ENCODE measurements at places on chromosomes 6 and 20.

DNA sequence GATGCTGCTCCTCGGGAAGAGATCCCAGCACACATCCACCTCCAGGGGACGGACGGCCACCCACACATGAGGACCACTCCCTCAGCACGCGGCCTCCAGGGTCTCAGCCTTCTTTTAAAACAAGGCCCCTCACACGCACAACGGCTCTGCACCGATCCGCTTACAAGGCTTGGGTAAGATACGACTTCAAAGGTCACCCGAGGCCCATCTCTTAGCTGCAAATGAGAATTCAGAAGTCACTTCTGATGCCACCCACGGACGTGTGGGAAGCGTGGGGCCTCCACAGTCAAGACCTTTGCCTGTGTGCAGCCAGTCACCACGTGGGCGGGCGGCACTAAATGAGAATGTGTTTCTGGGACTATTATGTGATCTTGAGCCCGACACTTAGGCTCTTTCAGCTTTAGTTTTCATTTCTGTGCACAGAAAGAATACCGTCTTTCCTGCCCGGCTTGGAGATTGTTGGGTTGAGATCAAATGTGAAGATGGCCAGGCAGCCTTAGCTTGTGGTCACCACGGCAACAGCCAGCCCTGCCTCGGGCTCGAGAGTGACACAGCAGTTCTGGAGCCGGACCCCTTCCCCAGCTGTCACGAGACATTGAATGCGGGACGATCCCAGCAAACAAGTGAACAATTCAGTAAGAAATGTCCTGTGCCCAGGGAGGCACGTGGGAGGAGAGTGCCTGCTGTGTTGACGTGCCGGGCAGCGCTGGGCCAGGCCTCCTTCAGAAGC lies 91.6 kb downstream of the RAMACL start:
- DNase-seq, result no peak

DNA sequence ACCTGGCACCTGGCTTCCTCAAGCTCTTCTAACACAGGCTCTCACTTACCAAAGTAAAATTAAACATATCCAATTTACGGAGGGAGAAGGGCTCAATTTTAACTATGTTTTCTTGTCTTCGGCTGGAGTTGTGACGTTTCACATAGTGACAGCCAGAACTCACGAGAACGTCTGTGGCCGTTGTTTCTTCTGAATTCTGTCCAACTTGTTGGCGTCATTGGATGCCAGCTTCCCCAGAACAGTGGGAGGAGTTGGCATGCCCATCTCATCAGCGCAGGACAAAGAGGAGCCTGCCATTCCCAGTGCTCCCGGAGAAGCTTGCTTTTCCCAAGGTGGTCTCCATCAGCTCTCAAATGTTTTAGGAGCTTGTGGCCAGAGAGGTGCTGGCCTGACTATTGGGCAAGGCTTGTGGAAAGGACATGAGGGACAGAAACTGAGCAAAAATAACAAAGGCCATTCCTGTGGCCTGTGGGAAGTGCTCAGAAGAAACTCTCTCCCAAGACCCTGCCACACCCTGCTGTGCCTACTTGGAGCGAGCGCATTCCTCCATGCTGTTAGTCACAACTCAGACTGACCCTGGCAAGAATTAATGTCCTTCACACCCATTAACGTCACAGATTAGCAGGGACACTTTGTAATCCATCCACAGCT lies 265.4 kb upstream of the CDH4 start:
- no peak for DNase-seq

DNA sequence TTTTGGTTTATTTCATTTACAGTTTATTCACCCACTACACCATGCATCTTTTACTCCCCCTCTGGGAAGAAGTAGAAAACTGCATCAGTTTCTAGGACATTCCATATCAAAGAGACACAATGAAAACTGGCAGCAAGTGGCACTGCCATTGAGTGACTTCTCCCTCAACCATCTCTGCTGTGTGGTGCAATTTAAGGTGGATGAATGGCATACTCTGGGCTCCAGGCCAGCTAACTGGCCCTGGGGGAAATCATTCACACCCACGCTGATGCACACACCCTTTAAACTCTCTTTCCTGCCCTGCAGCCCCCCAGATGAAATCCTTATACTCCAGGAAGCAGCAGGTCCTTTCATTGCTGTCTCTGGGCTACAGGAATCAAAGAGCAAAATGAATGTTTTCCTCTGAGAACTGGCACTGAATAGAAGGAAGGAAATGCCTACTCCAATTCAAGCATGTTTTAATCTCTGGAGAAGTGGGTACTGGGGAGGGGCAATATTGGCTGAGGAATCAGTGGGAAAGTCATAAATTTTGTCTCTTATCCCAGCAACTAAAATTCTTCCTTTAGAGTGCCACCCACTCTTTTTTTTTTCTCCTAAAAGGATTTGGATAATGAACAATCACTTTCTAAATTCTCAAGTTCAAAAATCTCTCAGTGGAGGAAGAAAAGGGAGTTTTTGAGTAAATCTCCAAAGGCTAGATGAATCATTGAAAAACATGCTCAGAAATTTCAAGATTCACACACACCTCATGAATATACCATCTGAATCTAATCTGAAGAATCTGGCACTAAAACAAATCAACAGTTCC lies 16.9 kb upstream of the RFPL4B start:
- DNase-seq, result no peak

- DNase-seq, result no peak
Observed at GRCh38 chr6:37135835-37136694, 33.9 kb upstream of the PIM1 start.

DNA sequence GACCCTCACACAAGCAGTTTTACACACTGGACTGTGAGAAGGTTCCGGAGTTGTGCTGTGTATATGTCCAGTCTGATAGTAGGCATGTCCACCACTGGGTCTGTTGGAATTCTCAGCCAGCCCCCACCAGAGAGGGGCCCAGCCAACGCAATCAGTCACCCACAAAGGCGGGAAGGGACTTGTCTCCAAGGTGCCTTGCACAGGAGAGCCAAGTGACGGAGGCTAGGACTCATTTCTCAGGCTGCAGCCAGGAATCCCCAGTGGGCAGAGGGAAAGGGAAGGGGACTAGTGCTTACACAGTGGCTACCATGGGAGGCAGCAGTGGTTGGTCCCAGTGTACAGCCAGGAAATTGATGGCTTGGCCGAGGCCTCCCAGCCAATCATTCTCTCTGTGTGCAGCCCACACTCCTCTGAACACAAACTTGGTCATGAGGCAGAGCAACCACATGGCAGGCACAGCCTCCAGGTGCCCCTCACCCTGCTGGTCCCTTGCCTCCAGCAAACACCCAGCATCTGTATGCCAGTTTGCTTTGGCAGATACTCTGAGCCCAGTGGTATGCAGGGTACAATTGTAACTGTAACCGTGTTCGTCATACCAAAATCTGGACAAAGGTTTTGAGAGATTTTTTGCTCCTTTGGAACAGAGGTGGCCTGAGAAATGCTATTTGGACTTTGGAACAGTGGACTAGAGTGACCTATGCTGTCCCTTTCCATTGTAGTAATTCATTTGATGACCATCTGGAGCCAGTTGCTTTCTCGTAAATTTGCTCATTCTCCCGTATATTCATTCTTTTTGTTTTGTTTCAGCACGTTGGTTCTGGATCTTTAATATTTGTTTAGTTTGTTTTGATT lies 72.9 kb upstream of the MYL9 start:
- DNase-seq, result no peak

GRCh38 chr20:44646023-44646640 lies 5.4 kb downstream of the ADA start:
- DNase-seq, result no peak

- DNase-seq, result no peak
Observed at GRCh38 chr20:39111359-39112177, 149.4 kb downstream of the DHX35 start.

Measured in activated effector memory CD4-positive, alpha-beta T cell treated with Interleukin-2 at 50 U/mL for 16 hours (primary cell).